Activated naive CD8-positive, alpha-beta T cell treated with anti-CD3 and anti-CD28 coated beads, Interleukin-2, amount 50 U/mL, for 16 hours (primary cell): ENCODE measurements at places on chromosomes 1 and 21.

GRCh38 chr1:65952696-65953095 lies 160.0 kb downstream of the PDE4B start:
- no peak for DNase-seq

DNA sequence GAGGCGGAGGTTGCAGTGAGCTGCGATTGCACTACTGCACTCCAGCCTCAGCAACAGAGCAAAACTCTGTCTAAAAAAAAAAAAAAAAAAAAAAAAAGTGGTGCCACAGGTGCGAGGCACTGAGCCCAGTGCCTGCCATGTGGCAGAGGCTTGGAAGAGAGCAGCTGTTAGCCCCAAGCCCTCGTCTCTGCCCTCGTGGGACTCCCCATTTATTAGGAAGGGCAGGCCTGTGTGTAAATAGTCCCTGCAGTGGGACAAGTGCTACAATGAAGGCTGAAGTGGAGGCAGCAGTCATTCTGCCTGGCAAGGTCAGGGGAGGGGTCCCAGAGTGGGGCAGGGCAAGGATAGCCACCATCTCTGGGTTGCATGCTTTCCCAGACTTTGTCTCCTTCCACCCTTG lies 6.5 kb downstream of the RPS6KA1 start:
- DNase-seq = no peak

DNA sequence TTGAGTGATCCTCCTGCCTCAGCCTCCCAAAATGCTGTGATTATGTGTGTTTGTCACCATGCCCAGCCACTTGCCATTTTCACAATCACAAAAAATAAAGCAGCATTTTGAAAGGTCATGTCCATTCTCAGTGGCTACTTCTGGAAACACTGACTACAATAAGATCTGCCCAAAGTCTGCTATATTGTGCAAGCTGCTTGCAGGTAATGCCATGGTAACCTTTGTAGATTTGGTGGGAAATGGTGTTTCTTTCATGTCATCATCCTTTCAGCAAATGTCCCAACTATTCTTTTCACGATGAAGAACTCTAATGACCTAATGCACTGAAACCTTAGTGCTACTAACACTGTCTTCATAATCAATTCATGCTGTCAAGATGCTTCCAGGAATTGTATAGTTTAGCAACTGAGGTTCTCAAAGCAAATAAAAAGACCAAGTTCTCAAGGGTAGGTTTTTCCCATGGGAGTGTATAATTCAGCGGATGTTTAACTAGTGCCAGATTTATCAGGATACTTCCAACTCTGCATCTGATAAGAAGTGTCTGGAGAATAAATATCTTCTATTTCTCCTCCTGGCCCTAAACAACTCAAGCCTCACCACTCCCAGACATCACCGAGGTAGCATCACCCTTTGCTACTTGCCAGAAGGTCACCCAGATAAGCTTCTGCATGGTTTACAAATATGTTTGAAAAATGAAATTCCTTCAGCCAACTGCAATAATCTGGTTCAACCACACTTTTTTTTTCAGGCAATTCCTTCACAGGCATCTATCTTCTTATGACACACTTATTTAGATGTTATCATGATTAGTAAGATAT lies 132.0 kb upstream of the ZC3H11B start:
- no peak for DNase-seq

DNA sequence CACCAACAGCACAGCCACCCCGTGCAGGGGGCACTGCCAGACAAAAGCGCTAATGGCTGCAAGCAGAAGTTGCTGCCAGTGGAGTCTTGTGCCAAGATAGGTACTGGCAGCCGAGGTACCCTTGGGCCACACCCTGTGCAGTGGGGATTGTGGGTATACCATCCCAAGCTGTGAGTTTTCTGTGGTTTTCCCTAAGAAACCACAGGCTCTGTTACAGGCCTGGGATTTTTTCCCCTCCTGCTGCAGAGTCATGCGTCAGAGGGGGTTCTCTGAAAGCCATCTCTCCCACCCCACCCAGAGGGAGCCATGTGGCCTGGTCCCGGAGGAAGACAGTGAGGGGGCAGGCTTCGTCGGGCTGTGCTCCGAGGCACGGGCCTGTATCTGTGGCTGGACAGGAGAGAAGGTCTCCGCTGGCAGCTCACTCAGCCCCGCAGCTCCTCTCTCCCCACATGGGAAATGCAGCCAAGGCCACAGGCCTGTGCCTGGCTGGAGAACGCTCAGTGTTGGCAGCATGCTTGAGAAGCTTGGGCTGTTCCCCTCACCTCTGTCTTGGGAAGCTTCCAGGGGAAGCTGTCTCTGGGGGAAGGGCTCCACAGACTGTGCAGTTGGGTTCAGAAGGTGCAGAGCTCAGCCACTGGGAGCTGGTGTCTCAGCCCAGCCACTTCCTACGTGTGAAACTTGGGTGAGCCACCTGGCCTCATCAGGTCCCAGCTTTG lies 42.5 kb downstream of the NEK2 start:
- no peak for DNase-seq

DNA sequence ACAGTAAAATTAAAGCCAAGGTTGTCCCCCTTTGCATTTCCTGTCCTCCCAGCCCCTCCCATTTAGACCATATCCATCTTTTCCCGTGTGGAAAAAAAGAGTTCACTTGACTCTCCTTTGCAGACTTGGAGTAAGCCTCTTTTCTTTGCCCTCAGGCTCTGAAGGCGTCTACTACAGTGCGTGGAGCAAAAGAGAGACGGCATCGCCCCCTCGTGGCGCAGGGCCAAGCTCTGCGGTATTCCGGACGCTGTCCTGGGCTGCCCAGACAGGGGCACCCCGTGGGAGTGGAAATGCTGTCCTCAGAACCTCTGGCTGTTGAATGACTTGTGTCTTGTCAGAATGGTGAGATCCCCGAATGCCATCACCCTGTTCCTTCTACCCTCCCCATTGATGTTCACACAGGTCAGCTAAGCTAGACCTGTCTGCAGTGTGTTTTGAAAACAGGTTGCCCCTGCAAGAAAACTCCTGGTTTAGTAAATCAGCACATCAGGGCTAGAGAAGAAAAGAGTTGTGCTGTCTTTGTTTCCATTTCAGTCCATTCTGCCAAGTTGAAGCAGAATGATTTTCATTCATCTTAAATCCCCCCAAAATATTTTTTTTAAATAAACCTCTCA lies 12.3 kb upstream of the GJA8 start:
- DNase-seq = no peak

GRCh38 chr1:3504151-3504821 lies 49.8 kb downstream of the ARHGEF16 start:
- no peak for DNase-seq

DNA sequence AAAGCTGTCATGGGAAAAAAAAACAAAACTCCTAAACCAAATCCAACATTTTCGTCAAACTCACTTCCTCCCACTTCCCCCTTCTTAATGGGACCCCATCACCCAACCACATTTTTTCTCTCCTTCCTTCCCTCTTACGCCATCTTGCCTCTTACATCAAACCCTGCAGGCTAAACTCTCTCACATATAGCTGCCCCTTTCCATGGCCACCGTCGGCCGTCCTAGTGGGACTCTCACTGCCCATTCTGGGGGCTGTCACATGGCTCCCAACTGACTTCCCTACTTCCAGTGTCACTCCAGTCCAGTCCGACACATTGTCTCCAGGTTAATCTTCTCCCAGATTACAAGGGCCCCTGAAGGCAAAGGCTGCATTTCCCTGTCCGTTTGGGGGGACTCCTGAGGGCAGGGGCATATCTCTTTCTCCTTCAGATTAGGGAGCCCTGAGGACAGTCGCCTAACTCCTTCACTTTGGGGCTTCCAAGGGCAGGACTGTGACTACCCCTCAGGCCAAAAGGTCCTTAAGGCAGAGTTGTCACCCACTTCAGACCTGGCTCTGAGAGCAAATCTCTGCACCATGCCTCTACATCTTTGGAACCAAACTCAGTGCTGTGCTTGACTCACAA lies 658 bp downstream of the UBXN11 start:
- no peak for DNase-seq
